ENCODE measurements at places on chromosomes 16 and 17.
A peak's percentile ranks its signal among the peaks of the same experiment; 100 is the strongest.

DNA sequence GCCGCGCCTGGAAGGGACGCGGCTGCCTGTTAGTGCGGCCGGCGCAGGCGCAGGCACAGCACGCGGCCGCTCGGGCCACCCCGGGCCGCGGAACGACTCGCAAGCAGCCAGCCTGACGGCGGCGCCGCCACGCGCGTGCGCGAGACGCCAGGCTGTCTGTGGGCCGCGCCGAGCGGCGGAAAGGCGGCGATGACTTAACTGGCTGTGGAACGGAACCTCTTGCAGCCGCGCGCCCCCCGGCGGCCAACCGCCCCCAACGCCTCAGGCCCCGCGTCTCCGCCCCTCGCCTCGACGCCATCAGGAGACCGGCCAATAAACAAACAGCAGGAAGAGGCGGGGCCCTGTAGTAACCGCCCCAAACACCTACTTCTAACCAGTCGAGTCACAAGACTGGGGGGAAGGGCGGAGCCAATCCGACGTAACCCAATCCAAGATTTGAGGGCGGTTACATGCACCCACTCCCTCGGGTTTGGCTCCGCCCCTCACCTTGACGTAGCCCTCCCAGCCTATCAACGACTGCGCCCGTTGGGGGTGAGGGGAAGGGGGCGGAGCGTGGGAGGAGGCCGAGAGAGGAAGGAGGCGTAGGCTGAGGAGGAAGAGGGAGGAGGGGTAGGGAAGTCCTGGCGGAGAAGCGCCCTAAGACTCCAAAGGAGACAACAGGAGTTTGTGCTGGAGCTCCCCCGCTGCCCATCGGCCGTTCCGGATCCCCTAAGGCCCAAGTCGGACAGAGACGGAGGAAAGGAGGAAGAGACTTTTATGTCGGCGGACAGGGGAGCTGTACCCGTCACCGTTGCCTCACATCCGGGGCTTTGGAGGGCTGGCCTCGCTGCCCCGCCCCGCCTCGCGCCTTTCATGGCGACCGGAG, at the start of gene FBRS:
Gene FBRS, plus strand, starts transcription at position 566 of the 865 bp plus-strand sequence. CDS start 1,088 bp downstream, outside the sequence.
- peak; percentile 87 for DNase-seq

DNA sequence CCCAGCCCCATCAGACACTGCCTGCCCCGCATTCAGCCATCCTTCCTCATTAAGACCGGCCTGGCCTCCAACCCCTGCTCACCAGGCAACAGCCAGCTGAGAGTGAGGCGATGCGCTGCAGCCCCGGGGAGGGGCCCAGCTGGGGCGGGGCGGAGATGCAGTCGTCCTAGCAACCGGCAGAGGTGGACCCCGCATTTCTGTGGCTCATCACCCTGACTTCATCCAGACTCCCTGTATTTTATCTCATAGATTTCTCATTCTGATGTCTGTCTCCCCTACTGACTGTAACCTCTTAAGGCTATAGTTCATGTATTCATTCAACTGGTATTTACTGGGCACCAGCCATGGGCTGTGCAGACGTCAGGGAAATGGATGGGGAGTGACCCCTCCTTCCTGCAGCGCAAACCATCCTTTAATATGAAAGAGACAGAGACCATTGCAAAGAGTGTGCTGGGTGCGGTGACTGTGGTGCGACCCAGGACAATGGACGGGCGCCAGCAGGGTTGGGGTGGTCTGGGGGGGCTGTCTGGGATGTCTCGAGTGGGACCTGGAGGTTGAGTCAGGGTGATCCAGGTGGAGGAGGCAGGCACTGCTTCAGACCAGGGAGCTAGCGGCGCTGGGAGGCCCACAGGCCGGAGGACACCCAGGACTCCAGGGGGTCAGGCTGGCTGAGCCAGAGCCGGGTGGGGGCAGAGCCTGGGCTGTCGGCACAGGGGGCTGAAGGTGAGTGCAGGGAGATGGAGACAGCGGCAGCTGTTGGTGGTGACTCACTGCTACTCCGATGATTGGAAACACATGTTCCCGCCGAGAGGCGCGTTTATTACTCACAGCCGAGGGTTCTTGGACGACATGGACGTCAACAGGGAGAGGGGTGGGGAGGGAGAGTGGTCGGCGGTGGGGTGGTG, 10.5 kb upstream of the TIMP2 start:
- no peak for DNase-seq

DNA sequence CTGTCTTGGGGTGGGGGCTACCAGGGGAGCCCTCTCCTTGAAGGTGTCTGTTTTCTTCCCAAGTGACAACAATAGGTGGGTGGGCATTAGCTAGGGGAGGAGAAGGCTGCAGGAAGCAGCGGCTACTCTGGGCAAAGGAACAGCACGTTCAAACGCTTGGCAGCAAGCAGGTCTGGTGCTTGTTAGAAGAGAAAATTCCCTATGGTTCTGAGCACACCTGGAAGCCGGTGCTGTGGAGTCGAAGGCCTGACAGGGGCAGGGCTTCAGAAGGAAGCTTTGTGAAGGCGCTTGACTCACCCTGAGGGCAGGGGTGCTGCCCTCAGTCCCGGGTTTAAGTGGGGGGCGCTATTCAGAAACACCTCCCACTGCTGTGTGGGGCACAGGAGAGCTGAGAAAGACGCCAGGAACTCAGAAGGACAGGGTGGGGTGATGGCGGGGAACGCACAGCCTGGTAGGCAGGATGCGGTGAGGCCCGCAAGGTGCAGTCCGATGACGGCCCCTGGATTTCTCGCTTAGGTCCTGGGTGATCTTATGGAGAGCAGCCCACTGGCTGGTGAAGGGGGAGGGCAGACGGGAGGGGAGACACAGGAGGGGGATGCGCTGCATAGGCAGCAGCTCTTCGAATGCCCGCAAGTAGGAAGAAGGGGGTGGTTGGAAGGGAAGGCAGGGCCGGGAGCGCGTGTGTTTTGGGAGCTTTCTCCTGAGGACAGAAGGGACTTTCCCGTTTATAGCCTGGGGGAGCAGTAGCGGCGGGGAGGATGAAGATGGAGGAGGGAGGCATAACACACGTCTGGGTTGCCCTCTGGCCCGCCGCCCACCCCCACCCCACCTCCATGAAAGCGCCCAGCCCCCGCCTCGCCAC, 3.2 kb downstream of the GJD3 start:
- no peak for DNase-seq

DNA sequence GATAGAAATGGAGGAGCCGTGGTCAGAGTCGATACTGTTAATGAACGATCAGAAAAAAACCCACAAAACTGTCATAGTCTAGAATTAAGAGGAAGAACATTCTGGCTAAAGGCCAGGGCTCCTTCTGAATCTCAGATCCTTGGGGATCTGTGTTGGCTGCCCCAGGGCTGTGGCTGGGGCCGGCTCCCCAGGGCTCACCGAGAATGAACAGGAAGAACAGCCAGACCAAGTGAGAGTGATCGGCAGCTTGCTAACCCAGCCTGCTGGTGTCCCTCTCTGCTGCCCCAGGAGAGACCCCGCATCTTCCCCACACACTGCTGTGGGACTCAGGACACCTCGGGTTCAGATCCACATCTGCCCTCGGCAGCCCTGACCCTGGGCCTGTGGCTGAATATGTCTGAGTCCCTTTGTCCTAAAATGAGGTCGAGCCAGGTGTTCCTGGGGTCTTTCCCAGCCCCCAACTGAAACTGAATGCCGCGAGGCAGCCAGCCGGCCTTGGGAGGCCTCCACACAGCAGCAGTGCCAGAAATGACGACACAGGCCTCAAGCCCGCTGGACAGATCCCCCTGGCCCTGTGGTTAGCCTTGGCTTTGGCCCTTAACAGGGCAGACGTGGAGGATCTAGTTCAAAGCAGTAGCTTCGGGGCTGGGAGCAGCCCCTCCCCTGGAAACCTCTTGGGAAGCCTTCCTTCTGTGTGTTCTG, 23.9 kb upstream of the CLEC18A start:
- no peak for DNase-seq

- DNase-seq = no peak
Observed at GRCh38 chr16:51141106-51141505, 10.0 kb downstream of the SALL1 start.

DNA sequence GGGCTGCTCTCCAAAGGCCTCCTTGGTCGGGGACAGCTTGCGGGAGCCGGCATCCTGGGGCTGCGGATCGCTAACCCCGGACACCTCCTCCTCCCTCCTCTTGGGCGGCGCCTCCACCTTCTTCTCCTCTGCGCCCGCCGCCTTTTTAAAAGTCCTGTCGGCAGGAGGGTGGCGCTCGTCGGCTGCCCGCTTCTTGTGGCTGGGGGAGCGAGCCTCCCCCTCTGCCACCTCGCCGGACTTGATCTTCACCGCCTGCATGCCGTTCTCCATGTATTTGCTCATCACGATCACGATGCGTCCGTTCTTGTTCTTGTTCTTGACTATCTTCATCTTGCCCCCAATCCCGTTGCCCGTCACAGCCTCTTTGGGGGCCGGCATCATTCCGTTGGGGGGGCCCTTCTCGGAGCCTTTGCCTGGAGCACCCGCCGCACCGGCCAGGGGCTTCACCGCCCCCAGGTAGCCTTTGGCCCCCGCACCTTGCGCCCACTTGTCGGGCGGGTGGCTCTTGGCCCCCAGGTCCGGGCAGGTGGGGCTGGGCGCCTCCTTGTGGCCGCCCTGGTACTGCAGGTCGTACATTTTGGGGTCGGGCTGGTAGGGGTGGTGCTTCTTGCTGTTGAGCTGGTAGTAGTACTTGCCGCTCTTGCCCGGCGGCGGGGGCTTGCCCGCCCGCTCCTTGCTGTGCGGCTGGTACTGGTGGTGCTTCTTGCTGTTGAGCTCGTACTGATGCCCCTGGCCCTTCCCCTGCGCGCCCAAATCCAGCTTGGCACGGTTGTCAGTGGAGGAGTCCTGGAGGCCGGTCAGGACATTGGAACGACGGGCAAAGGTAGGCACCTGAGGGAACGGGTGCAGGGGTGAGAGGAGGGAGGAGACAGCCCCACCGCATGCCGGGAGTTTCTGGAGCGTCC, 4.4 kb downstream of the CBX4 start:
- DNase-seq = peak; percentile 78

DNA sequence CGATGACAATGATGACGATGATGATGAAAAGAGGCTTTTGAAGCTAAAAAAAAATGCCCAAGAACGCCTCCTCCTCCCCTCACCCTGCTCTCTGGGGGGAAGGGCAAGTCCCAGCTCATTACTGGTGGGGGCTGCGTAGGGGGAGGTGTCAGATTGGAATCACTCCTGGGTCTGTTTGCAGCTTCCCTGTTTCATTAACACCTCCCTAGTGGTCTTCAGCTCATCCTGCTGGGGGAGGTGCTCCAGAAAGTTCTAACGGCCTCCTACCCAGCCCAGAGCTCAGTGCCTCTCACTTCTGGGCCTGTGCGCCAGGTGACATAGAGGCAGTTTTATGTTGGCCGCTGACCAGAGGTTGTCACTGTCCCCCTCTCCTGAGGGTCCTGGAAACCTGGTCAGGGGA, 12.7 kb downstream of the MRM1 start:
- DNase-seq = no peak

DNA sequence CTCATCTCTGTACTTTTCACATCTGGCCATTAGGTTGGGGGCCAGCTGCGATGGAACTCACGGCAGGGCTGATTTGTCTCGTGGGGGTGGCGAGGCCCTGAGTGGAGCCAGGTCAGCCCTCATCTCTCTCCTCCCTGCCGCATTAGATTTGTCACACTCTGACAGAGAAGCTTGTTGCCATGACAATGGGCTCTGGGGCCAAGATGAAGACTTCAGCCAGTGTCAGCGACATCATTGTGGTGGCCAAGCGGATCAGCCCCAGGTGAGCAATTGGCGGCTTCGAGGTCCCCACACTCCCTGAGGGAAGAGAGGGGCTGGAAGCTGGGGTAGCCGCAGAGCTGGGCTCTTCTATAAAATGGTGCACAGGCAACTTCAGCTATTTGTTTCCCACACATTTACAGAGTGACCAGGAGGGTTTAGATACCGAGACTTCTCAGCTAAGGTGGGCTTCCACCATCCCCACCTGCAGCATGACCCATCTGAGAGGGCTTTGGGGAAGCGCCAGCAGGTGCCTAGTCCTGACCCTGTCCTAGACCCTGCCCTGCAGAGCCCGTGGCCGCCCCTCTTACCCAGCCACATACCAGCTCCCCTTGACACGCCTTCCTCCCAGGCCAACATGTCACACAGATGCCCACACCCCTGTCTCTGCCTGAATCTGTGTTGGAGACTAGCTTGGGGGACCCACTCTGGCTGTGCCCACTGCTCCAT, 8.4 kb downstream of the TMEM98 start:
- no peak for DNase-seq

GRCh38 chr17:77892031-77892430, 66.5 kb upstream of the TNRC6C start:
- DNase-seq = no peak

DNA sequence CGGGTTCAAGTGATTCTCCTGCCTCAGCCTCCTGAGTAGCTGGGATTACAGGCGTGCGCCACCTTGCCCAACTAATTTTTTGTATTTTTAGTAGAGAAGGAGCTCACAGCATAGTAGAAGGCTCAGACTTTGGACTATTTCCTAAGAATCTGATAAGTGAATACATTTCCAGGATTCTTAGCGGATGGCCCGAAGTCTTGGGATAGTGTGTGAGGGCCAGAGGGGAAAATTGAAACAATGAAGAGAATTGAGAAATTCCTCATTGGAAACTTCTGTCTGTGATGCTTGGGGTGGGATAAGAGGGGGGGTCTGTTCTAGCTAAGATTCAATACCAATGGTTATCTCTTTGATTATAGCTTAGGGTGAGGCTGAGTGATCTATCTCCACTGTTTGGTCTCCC, 183.3 kb downstream of the MSI2 start:
- no peak for DNase-seq

GRCh38 chr16:69100071-69100691, 5.3 kb upstream of the HAS3 start:
- DNase-seq = no peak

Measured in 8988T (cell line).